Stimulated activated CD8-positive, alpha-beta memory T cell treated with anti-CD3 and anti-CD28 coated beads, Interleukin-2, amount 100 ng/mL, for 1 hour (primary cell): ENCODE measurements at places on chromosomes 2 and 18.
A peak's percentile ranks its signal among the peaks of the same experiment; 100 is the strongest.

DNA sequence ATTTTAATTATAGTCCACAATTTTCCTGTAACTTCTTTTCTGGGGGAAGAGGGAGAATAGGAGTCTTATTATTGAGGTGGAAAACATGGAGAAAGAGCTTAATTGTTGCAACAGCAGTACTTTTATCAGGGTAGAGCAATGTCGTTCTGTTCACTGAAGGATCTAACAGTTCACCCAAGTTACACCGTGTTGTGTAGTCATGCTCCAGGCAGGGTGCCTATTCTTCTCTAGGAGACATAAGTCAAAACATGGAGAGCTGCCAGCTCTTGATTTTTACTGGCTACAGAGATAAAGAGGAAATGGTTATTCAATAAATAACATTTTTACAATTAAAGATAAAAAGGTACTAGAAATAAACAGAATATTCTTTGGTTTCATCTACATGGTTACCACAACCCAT, 594.3 kb upstream of the NETO1 start:
- no peak for DNase-seq

DNA sequence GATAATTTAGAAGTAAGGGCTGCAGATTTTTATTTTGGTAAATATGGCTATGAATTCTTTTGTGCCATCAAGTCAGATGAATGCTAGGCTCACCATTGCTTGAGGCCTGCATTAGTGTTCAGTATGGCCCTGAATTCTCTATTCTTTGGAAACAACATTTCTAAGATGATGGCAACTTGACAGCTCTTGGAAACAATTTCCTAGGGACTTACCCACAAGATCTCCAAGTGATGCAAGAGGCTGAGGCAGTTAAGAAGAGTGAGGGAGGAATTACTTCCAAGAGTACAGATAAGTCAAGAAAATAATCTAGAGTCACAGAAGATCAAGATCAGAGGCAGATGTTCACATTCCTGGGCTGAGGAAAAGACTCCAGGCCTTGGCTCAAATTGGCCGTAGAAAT, 129.1 kb downstream of the NRP2 start:
- no peak for DNase-seq

- DNase-seq: no peak
These were observed 111.2 kb upstream of the PPP1CB start for GRCh38 chr2:28640260-28640907.

DNA sequence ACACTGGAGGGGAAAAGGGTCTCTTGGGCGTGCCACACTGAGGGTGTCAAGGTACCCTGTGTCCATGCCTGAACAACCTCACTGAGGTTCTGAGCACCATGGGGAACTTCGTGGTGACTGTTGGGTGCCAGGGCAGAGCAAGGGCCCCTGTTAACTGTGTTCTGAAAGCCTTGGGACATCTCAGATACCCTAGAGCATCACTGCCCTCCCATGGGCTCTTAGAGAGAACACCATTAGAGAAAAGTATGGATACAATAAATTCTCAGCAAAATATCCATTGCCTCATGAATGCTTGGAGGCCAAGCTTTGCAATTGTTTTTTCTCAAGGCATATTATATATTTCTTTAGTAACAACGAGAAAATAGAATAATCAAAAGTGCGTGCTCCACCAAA, 488.5 kb upstream of the NRP2 start:
- DNase-seq: no peak

DNA sequence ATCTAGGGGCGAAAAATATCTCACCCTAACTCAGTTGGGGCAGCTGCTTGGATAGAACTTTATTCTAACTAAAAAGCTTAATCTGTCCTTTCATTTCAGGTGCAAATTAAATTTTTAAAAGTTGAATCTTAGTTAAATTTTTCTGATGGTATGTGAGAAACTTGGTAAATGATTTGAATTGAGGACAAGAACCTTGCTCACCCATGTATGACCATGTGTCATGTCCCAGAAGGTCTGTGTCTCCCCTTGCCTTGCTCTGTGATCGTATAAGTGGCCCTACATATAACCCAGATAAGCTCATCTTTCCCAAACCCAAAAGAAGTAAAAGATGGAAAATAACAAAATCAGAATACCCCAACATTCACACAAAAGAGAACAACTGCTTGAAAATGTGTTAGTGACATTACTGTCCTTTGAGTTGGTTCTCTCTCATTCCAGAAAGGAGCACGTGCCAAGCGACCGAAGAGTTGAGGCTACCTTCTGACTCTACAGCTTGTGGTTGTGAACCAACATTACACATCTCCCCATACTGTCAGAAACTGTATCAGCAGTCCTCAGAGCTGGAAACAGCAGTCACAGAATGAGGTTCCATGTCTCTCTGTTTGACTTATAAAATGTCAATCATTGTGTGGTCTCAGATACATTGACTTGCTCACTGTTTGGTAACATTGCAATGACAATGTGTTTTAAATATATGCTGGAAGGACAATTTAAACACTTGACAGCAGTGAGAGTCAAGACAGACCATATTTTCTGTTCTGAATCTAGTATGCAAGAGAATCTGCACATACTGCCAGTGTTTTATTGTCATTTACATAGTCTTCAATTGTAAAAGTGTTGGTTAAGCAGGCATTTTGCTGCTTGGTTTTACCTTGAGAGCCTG, 46.3 kb upstream of the TANK start:
- no peak for DNase-seq

DNA sequence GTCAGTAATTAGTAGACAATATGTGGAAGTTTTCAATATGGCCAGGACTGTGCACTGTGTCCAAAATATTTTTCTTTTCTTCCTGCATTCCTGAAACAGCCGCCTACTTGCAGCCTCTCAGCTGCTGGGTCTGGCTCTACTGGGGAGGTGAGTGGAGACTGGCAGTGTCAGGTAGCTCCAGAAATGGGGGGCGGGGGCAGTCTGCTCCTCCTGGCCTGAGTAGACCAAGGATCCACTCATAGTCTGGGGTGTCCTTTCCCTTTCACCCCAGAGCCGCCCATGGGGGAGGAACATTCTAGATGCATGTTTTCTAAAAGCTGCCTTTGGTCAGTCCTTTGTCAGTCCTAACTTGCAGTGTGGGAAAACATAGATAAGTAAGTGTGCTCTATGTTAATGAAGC, 23.7 kb downstream of the TRAF3IP1 start:
- DNase-seq: no peak

GRCh38 chr18:32624182-32624723, 148.6 kb downstream of the KLHL14 start:
- DNase-seq: no peak

- no peak for DNase-seq
These were observed 48.3 kb upstream of the ASB1 start for GRCh38 chr2:238378230-238379095.

DNA sequence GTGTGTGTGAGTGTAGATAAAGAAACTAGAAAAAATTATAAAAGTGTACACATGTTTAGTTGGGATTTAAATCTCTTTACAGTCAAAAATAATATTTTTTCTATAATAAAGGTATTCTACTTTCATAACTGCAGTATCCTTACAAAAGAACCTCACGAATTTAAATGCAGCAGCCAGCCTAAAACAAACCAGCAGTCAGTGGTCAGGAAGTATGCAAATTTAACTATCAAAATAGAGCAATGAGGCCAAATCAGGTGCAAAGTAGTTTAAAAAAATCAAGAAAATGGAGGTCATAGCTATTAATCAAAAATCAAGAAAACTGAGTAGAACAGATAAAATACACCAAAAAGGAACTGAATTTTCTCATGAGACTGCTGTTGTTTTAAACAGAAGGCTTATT, 407.1 kb downstream of the CDH19 start:
- no peak for DNase-seq

DNA sequence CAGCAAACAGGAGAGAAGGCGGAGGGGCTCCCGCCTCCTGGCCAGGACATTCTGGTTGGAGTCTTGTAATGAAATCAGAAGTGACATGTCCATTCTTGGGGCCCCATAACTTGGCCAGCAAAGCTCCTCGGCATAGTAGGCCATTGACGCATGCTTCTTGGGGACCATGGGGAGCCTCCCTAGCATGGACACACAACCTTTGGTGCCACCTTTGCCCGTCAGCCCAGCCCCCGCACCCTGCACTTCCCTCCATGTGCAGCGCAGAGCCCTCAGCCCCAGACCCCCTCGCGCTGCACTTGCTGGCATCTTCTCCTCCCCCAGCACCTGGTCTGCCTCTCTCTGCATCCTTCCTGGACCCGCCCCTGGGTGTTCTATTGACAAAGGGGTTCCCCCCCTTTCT, 23.1 kb downstream of the DCDC2C start:
- DNase-seq: no peak

DNA sequence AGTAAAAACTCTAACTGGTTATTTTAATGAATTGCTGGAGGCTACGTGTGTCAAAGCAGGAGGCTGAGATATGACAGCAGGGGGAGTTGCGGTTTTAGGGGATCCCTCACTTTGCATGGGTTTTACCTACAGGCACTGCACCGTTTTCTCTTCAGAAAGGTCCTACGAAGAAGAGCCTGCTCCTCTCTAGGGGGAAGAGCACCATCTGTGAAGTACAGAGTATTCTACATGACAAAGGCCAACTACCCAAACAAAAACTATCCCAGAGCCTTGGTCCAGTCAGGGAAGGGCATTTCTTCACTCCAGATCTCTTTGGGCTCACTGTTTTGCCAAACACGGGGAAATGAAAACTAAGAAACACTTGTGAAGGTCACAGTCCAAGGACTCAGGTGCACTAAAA, 696.7 kb upstream of the SOX11 start:
- DNase-seq: no peak

GRCh38 chr18:69981948-69982347, 34.3 kb upstream of the CD226 start:
- no peak for DNase-seq

GRCh38 chr2:18176679-18177215, 298.3 kb downstream of the KCNS3 start:
- DNase-seq: no peak

DNA sequence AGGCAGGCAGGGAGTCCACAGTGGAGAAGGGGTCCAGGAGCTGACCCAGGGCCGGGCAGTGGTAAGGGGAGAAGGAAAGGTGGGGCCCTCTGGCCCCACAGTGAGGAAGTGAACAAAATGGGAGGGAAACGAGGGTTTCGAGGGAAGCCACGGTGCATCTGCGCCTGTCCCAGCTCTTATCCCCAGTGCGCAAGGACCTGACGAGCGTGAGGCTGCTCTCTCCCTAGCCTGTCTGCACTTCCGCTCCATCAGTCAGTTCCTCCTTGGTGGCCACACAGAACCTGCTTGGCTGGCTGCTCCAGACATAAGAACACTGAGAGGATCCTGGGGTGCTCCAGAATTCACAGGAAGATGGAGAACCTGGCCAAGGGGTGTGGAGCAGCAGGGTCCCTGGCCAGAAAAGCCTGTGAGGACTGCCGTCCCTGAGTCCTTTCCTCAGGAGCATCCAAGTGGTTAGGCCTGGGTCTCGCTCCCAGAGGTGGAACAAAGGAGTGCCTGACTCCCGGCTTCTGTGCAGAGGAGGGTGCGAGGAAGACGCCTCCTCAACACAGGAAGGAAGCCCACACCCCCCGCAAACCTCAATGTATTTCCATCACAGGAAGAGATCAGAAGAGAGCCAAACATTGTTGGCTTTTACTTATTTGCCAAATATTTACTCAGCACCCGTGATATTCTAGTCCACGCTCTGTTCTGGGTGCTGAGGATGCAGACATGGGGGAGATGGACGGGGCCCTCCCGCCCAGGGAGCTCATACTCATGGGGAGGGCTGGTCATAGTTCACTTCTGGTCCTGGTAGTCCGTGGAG, 43.7 kb upstream of the SEMA4C start:
- peak; percentile 13 for DNase-seq

DNA sequence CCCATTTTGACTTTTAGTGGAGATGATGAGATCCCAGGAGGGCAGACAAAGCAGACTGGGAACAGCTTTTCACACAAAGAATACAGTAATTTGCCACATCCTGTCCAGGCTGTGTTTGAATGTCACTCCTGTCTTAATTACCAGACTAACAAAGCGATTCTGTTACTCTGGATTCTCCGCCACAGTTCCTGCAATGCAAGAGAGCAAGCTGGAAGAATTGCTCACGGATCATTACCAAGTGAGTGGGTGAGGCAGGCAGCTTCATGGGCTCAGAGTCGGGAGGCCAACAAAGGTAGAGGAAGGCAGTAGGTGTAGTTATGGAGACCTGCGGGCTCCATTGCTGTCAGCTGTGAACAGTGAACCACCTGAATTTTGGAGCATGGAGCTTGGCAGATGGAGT, 250.5 kb upstream of the ATP5MC3 start:
- DNase-seq: no peak

- DNase-seq: no peak
These were observed 97.7 kb downstream of the DGKD start for GRCh38 chr2:233451950-233452349.

- DNase-seq: no peak
These were observed 126.4 kb upstream of the HAAO start for GRCh38 chr2:42918671-42919318.

GRCh38 chr2:77519888-77520506, 2.2 kb downstream of the LRRTM4 start:
- DNase-seq: no peak

DNA sequence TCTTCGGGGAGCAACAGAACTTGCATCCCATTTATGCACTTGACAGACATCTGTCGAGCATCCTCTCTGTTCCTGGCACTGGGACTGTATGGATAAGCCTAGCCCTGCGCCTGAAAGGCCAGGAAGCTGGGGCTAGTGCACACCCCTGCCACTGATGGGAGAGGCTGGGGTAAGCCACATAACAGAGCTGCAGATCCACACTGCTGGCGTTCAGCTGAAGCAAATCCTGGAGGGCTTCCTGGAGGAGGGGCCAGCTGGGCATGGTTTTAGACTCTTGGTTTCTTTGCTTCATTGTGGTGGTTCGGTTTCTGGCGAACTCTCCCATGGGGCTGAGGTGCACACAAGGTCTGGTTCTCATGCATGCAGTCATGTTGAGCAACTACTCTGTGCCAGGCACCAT, 45.5 kb upstream of the FOSL2 start:
- no peak for DNase-seq

DNA sequence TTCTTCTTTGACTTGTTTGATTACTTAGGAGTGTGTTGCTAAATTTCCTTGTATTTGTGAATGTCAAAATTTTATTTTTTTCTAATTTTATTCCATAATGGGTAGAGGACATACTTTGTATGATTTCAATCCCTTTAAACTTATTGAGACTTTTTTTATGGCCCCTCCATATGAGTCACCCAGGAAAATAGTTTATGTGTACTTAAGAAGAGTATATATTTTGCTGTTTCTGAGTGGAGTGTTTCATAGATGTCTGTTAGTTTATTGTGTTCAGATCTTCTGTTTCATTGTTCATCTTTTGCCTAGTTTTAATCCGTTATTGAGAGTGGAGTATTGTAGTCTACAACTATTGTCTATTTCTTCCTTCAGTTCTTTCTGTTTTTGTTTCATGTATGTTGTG, 81.9 kb downstream of the EPB41L5 start:
- DNase-seq: no peak

DNA sequence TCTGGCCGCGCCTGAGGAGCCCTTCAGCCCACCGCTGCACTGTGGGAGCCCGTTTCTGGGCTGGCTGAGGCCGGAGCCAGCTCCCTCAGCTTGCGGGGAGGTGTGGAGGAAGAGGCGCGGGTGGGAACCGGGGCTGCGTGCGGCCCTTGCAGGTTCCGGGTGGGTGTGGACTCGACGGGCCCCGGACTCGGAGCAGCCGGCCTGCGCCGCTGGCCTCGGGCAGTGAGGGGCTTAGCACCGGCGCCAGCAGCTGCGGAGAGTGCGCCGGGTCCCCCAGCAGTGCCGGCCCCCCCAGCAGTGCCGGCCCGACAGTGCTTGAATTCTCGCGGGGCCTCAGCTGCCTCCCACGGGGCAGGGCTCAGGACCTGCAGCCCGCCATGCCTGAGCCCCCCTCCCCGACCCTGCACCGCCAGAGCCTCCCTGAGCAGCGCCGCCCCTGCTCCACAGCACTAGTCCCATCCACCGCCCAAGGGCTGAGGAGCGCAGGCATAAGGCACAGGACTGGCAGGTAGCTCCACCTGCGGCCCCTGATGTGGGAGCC, 534.2 kb downstream of the ZNF804A start:
- DNase-seq: no peak
